ENCODE measurements at places on chromosomes 3 and 15.
A peak's percentile ranks its signal among the peaks of the same experiment; 100 is the strongest.

GRCh38 chr3:58386626-58387365 is 46.8 kb downstream of the PDHB start:
- no peak for ATAC-seq
- H3K27me3 ChIP-seq = no peaks in the 10 kb centered on the region
- peak overlapping the region; percentile 62 for H3K27ac ChIP-seq
- no peak overlapping the region for H3K4me3 ChIP-seq
- peaks cover 26% of the 10 kb centered on the region for H3K4me1 ChIP-seq
- peaks cover 37% of the 10 kb centered on the region for H3K36me3 ChIP-seq

DNA sequence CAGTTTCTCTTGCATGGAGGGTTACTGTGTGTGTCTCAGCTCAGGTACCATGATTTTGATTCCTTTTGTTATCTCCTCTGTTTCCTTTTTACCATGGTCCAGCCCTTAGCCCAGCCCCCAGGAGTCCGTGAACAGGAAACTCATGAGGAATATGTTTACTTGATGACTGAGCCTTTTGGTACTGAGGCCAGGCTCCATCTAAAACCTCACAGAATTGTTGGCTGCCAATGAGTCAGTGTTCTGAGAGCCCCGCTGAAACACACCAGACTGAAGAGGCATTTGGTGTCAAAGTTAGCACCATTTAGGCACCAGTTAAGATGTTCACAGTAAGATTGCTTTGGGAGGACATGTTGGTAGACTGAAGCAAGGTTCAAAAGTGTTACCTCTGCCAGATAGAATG is 80.9 kb downstream of the DGKG start:
- peaks cover 45% of the 10 kb centered on the region for H3K36me3 ChIP-seq
- no peak overlapping the region for H3K4me3 ChIP-seq
- peak overlapping the region; percentile 42 for H3K27ac ChIP-seq
- no peaks in the 10 kb centered on the region for H3K27me3 ChIP-seq
- no peak for ATAC-seq

GRCh38 chr3:196012481-196012880 is 69.4 kb downstream of the TFRC start:
- H3K4me1 ChIP-seq = no peaks in the 10 kb centered on the region
- H3K36me3 ChIP-seq = no peaks in the 10 kb centered on the region
- no peak overlapping the region for H3K27ac ChIP-seq
- peaks cover 40% of the 10 kb centered on the region for H3K27me3 ChIP-seq

- H3K4me3 ChIP-seq = no peak overlapping the region
- H3K27me3 ChIP-seq = no peaks in the 10 kb centered on the region
- H3K36me3 ChIP-seq = no peaks in the 10 kb centered on the region
- H3K4me1 ChIP-seq = no peaks in the 10 kb centered on the region
Observed at GRCh38 chr3:15926871-15927270, 129.1 kb upstream of the ANKRD28 start.

DNA sequence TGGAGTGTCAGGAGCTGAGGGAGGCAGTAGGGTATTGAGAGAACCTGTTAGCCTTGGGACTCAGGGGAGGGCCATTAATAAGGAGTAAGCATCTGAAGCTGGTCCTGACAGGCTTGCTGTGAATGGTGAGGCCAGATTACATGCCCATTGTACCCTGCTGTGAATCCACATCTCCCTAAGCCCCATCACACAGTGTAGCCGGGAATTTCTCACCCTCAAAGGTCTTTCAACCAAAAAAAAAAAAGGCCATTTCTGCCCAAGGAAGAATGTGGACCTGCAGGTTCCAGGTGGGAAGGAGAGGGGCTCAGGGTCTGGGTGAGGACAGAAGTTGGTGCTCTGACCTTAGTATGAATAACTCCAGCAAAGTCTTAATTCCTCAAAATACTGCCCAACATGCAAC is 37.2 kb downstream of the MAGEF1 start:
- H3K4me3 ChIP-seq = no peak overlapping the region
- H3K27me3 ChIP-seq = peaks cover 24% of the 10 kb centered on the region
- no peaks in the 10 kb centered on the region for H3K36me3 ChIP-seq

- H3K4me3 ChIP-seq = no peak overlapping the region
- no peaks in the 10 kb centered on the region for H3K4me1 ChIP-seq
- H3K27ac ChIP-seq = no peak overlapping the region
- H3K36me3 ChIP-seq = peaks cover 5% of the 10 kb centered on the region
Observed at GRCh38 chr3:184440151-184440550, 60.3 kb downstream of the CHRD start.

DNA sequence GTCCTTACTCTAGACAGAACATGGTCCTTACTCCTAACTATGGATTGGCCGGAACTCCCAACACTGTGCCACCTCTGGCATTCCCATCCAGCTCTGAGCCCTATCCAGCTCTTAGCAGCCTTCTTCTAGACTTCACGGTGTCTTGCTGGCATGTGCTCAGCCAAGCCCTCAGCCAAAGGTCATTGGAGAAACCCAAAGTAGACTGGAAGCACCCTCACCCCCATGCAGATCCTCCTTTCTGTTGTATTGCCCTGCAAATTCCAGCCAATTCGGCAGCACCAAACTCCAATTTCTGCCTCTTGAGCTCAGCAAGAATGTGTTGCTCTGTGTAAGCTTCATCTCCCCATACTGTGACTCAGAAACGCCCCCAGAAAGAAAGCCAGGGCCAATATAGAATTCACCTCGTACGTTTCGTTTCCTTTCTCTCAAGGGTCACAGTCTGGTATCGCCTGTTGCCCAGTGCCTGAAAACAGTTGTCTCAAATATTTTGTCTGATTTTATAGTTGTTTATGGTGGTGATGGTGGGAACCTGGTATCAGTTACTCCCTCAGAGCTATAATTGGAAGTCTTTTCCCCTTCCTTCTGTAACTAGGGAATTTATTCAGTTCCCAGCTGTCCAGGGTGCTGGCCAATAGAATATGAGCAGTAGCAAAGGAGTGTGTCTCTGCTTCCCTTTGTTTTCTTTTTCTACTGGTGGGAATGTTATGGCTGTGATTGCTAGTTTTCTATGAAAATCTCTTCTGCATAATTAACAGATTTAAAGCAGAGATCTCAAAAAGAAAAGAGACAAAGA is 28.4 kb upstream of the EPHB3 start:
- ATAC-seq = no peak
- H3K36me3 ChIP-seq = no peaks in the 10 kb centered on the region
- peaks cover 65% of the 10 kb centered on the region for H3K27me3 ChIP-seq
- H3K4me1 ChIP-seq = no peaks in the 10 kb centered on the region
- H3K27ac ChIP-seq = no peak overlapping the region

DNA sequence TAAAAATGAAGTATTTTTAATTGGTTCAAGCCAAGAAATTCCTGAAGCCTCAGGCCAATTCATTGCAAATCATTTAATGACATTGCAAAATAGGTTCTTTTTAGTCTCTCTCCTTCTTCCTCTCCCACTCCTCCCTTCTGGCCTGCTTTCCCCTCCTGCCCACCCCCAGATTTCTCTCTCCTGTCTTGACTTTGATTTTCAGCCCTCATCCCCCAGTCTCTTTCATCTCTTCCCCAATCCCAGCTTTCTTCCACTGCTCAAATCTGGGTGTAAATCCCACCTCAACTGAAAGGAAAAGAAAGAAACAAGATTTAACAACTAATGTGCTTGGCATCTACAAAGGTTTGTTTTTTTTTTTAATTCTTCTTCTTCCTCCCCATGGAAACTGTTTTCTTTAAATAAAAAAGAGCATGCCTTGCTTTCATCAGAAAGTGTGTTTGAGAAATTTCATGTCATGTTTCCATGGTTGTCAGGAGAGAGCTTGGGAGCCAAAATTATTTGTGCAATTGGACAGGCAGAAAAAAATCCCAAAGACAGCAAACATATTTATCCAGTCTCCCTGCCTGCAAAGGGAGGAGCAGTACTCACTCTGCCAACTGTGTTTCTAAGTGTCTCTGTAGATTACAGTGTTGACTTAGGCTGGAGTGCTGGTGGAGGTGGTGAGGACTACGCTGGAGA is 50.4 kb downstream of the BOC start:
- H3K4me3 ChIP-seq = no peak overlapping the region
- H3K36me3 ChIP-seq = no peaks in the 10 kb centered on the region
- no peak for ATAC-seq
- peaks cover 20% of the 10 kb centered on the region for H3K27me3 ChIP-seq
- no peak overlapping the region for H3K27ac ChIP-seq

DNA sequence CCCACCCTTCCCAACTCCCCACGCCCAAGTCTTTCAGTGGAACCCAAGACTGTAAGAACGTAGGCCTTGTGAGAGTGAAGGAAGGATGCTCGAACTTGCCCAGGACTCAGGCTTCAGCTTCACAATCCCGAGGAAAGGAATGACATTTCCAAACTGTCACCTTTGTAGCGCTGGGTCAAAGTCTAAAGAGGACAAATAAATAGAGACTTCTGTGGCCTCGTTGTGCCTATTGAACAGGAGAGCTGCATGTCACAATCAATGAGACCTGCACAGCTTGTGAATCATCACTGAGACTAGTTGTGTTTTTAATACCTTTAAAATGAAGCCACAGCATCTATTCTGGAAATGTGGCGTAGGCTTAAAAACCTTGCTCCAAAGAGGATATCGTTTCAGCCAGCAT is 222.8 kb upstream of the ST8SIA2 start:
- H3K36me3 ChIP-seq = no peaks in the 10 kb centered on the region
- H3K4me1 ChIP-seq = no peaks in the 10 kb centered on the region
- H3K4me3 ChIP-seq = no peak overlapping the region
- no peak for ATAC-seq

DNA sequence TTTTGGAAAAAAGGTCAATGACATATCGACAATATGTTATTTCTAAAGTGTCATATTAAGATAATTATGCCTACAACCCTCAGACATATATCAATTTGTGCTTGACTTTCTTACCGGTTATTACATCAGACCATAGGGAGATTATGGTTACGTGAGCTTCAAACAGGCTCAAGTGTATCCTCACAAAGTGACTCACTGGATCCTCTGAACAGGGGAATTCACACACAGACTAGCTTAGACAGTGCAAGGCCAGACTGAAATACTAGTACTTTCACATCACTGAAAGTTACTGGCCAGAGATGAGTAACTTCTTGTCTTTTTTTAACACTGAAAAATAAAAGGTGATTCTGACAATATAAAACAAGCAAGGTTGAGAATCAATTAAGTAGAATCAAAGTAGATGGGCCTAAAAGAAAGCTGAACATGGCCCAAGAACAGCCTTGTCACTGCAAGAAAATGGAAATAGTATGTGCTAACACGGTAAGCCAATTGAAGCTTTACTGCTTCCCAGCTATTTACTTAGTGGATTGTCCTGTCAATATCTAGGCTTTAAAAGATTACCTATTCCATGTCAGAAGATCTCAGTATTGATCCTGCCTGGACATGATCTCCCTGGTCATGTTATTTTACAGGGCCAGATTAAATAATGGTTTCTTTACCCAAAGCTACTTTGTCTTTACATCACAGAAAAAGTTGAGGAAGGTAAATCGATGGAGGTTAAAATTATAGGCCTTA is 848.6 kb downstream of the ROBO1 start:
- no peaks in the 10 kb centered on the region for H3K27me3 ChIP-seq
- H3K4me3 ChIP-seq = no peak overlapping the region
- no peak for ATAC-seq
- no peaks in the 10 kb centered on the region for H3K4me1 ChIP-seq
- H3K27ac ChIP-seq = no peak overlapping the region

GRCh38 chr15:62124973-62125303 is 40.1 kb downstream of the C2CD4B start:
- no peak overlapping the region for H3K4me3 ChIP-seq
- peaks cover 19% of the 10 kb centered on the region for H3K4me1 ChIP-seq
- no peak for ATAC-seq

GRCh38 chr3:125043599-125044151 is 12.1 kb downstream of the HEG1 start:
- H3K4me1 ChIP-seq = peaks cover 26% of the 10 kb centered on the region
- H3K27ac ChIP-seq = no peak overlapping the region
- no peak for ATAC-seq
- no peak overlapping the region for H3K4me3 ChIP-seq

Data from stimulated activated memory B cell treated with anti-CD40 and anti-IgM and Interleukin-4, amounts not matched to agents 10 μg/mL and 1 μg/mL and 100 μg/mL, for 72 hours (primary cell).